NCI-H187 (cell line): ENCODE measurements at places on chromosomes 12 and 14.

- no peak for DNase-seq
These were observed 49.0 kb upstream of the PDE3A start for GRCh38 chr12:20319366-20319765.

DNA sequence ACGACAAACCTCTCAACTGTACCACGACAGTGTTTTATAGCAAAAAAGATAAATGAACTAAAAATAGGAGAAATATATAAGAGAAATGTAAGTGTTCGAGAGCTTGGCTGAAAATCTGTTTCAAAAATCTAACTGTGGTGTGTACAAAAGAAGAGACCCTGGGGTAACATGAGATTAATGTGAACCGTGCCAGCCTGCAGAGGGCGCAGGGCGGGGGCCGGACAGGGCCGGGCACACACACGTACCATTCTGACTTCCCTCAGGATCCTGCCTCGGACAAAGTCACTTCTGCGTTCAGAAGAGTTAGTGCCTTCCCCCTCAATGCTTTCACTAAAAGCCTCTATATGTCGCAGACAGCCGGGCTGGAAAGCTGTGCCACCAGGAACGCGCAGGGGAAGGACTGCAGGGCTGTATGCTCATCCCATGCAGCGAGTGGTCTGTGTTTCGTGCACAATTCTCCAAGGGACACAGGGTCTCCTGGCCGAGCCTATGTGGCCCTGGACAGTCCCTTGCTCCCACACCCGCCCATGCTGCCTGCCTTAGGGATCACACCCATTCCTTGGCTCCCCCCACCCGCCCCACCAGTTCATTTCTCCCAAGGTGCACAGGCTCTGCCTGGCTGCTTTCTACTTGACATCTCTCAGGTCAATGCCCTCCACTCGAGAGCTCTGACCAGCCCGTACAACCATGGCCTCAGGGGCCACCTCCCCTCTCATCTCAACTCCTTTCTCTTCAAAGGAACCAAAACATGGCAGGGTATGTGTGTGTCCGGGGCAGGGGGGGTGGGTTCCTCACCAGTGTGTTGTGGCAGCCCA is 8.5 kb downstream of the CDCA4 start:
- DNase-seq, result no peak

DNA sequence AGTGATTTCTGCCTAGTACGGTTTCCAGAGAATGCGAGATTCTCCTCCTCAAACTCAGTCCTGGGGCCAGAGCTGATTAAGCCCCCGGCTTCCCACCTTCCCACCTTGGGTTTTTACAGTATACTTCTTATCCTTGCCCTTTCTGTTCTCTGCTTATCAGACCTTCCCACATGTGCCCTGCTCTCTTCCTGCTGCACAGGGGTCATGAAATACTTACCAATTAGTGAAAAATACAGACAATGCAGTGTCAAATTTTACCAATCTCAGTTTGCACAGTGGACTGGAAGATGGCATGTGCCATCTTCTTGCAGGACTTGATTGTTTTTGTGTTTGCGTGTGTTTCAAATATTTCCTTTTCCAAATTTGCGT is 14.7 kb downstream of the SUSD6 start:
- DNase-seq, result no peak

GRCh38 chr14:70842851-70843462 is 33.6 kb upstream of the MAP3K9 start:
- no peak for DNase-seq

GRCh38 chr14:59566296-59566695 is 10.3 kb downstream of the CCDC175 start:
- DNase-seq, result no peak

GRCh38 chr14:26811756-26812305 is 214.0 kb upstream of the NOVA1 start:
- no peak for DNase-seq

GRCh38 chr14:90543876-90544275 is 147.0 kb downstream of the CALM1 start:
- no peak for DNase-seq

DNA sequence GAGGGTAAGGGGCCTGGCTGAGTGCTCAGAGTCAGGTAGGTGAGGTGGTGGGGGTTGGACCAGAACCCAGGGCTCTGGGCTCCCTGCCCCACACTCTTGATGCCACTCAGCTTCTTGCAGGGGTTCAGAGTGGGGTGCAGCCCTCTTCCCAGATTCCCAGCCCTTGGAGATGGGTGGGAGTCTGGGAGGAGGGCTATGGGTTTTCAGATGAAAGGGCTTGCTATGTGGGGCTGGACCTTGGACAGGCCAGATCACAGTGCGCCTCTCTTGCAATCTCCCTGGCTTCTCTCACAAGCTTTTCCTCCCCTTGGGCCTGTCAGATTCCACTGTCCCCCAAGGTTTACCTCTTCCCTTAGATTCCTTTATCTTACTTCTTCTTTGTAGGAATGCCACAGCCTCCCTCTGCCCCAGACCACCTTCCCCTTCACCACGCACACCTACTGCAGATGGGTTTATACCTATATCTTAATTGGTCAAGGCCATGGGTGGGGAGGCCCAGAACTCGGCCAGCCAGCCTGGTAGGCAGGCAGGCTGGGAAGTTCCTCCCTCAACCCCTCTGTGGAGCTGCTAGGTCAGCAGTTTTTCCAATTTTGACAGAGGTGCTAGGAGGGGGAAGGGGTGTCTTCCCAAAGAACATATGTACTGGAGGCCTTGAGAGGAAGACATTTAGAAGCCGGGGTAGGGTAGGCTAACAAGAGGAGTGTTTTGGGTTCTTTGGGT is 1.4 kb downstream of the NYNRIN start:
- DNase-seq, result no peak

DNA sequence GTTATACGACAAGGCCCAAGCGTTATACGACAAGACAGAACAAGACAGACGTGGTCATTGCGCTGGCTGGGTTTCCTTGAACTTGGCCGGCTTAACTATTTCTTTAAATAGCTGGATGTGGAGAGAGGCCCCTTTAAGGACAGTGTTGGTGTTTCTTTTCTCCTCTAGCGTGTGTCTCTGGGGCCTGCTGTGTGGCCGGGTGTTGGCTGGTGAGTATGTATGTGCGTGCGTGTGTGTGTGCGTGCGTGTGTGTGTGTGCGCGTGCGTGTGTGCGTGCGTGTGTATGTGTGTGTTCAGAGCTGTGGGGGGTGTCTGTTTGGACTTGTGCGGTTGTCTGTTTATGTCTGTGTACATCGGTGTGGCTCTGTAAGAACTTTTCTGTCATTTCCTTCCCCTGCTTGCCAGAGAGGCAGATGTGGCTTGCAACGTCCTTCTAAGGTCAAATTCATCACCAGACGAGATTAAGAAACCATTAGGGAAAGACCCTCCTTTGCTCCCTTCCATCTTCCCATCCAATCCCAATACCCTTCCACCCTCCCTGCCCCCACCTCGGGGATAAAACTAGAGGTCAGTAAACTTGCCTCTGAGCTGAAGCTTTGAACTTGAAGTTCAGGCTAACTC is 78.6 kb upstream of the TBX3 start:
- no peak for DNase-seq

DNA sequence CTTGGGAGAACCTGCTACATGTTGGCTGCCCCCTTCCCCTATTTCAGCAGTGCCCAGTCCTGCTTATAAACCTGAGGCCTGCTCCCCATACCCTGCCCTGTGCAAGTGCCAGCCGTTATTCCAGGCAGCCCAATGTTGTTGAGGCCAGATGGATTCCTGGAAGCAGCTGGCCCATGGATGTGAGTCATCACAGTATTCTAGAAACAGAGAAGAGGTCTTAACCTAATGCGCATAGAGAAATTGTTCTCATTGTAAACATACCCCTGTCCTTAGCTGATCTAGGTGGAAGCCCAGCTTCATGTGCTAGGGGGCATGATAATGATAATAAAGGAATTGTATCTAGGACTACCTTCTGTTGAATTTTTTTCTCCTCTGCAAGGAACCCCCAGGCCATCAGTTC is 69.7 kb downstream of the TSPAN11 start:
- no peak for DNase-seq

GRCh38 chr14:69475194-69475818 is 9.2 kb upstream of the PLEKHD1 start:
- no peak for DNase-seq

DNA sequence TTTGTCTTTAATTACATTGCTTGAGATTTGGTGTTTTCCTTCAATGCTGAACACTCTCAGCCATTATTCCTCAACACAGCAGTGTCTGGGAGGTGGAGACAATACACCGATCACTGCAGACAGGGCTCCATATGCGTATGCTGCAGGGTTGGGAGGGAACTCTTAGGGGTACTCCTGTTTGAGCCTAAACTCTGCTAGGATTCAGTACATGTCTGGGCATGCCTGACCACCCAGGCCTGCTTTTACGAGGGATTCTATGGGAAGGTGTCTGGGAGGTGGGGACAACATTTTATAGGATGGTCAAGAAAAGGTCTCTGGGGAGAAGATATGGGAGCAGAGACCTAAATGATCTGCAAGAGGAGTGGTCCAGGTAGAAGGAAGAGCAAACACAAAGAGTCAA is 34.3 kb downstream of the DHRS2 start:
- no peak for DNase-seq

DNA sequence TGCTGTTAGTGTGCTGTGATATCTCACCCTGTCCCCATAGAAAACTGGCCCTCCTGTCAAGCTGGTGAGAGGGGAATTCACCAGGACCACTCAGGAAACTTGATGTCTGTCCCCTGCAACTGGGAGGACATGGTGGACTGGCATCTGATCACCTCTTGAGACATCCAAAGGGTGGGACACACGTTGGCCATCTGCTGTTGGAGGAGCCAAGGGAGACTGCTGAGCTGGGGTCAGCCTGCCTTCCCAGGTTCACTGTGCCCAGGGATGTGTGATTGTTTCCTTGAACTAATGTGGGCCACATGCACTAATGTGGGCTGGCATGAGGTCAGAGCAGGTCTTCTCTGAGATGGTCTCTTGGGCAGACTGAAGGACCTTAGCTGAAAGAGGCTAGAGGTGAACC is 16.7 kb upstream of the TMEM229B start:
- no peak for DNase-seq

DNA sequence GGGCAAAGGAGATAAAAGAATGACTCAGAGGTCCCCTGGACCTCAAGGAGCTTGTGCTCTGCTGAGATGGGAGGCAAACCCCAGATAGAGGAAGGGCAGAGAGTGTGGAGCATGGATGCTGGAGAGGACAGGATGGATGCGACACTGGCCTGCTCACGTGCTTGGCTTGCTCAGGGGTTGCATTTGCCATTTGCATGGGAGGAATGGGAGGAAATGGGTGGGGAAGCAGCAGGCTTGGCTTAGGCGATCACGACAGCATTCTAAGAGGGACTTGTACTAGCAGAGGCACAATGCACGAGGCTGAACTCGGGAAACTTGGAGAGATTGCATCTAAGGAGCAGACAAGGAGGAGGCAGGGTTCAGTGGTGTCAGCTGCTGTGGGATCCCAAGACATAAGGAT is 19.8 kb downstream of the CD9 start:
- no peak for DNase-seq

DNA sequence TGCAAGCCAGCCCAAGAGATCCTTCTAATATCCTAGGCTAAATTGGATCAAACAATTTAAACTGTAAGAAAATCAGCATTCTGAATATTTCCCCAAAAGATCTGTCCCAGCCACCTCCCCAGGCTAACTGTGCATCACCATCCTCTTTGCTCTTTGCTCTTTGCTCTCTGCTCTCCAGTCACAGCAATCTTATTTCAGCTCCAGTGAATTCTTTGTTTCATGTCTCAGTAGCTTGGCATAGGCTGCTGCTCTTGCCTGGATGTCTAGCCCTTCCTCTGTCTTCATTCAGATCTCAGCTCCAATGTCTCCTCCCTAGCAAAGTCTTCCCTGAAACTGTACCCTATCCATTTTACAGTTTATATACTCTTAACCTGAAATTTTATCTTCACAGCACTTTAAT is 399.8 kb upstream of the USP15 start:
- no peak for DNase-seq

DNA sequence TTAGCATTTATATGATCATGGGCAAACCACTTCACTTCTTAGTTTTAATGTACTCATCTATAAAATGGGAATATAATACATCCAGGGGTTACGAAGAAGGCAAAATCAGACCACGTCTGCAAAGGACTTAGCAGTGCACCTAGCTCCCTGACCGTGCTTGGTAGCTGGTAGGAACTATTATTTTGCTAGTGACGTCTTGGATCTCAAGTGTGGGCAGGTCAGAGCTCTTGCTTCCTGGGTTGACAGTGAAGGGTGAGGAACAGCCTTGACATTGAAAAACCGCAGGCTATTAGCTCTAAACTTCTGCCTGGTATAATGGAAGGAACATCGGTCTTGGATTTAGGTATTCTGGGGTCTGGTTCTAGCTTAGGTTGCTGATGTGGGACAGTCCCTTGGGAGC is 89.3 kb upstream of the MED13L start:
- DNase-seq, result no peak

DNA sequence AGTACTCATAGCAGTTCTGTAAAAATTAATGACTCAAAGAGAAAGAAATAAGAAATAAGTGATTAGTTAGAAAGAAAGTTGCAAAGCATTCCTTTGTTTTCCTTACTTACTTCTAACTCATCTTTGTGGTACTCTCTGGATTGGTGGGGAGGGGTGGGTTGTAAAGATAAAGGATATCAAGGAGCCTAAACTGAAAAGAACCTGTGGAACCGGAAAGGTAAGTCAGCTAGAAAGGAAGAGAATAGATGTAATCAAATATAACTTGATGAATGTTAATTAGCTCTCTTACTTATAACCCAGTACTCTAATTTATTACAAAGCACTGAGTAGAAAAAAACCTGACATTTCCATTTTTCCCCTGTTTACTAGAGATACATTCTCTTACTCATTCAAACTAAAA is 37.5 kb upstream of the KRR1 start:
- DNase-seq, result no peak

DNA sequence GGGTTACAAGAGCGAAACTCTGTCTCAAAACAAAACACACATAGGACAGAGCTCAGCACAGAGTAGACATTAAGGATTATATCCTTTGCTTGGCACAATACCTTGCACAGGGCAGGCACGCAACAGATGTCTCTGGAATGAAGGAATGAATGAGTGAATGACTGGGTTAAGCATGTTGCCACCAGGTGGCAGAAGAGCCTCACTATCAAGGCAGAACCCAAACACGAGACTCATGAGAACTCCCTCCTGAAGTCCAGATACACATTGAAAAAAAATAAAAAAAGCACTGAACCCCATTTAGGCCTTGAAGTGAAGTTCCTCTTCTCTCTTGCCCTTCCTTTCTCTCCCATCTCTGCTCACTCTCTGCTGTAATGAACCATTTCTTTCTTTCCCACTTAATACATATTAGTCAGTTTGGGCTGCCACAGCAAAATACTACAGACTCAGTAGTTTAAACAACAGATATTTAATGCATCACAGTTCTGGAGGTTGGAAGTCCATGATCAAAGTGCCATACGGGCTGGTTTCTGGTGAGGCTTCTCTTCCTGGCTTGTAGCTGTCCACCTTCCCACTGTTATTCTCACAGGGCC is 26.6 kb upstream of the LTA4H start:
- peak; percentile 56 for DNase-seq

GRCh38 chr14:106459971-106460730 is 933.8 kb downstream of the TMEM121 start:
- DNase-seq, result no peak

- no peak for DNase-seq
These were observed 41.9 kb downstream of the SPTLC2 start for GRCh38 chr14:77574446-77575115.

DNA sequence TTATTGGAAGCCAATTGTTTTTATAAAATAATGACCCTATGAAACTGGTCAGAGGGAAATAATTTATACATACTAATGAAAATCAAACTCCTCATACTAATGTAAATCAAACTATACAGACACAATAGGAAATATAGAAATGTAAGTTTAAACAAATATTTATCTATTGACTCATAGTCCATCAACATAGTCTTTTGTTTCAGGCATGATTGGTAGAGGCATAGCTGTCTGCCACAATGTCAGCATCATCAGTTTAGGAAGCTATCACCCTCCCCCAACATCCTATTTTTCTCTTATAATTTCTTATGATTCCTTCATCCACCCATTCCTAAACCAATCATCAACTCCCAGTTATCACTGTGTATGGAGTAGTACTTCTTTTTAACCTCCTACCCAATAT is 117.7 kb downstream of the SLC38A6 start:
- no peak for DNase-seq
